Psoas muscle (tissue), 8 donors: ENCODE measurements at places on chromosomes 16 and 17. TPM values are rescaled to one million over a fixed set of nuclear protein-coding genes. Genes with fewer than 3 reads are reported as not detected.

The HAS3 gene
- total RNA-seq, result 0.86 TPM

The PPY gene
- total RNA-seq, result not detected

The TBX2 gene
- total RNA-seq, result 8.7 TPM

The TRPV3 gene
- 10.1 TPM for total RNA-seq

The MRPL58 gene
- total RNA-seq, result 60.7 TPM

The CDH5 gene
- total RNA-seq, result 48.4 TPM

The ARHGAP27 gene
- total RNA-seq, result 4.8 TPM

The NACA2 gene
- total RNA-seq, result not detected

The CLEC3A gene
- total RNA-seq, result not detected
